ENCODE measurements at places on chromosomes 5 and 9.

DNA sequence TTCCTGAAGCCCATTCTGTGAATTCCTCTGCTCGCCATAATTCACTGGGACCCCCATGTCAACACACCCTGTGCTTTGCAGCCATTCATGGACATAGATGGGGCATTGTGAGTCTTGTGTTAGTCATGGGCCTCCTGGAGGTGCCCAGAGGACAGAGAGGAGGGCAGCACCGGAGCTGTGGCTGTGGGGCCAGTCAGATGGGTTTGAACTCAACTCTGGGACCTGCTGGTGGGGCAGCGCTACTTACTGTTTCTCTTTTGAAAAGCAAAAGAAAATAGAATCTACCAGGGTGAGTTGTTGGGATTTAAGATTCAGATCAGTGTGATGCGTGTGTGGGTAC, 11.3 kb upstream of the EXOC3 start:
- DNase-seq, result no peak

DNA sequence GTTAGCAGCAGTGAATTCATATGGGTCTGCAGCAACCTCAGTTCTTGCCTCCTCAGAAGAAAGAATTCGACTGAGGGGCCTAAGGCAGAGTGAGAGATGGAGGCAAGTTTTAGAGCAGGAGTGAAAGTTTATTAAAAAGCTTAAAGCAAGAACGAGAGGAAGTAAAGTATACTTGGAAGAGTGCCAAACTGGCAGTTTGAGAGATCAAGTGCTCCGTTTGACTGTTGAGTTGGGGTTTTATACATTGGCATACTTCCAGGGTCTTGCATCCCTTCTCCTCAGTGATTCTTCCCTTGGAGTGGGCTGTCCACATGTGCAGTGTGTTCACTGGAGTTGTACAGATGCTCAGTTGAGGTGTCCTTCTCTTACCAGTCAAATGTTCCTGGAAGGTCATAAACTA, 203.6 kb downstream of the SPATA31D1 start:
- no peak for DNase-seq

DNA sequence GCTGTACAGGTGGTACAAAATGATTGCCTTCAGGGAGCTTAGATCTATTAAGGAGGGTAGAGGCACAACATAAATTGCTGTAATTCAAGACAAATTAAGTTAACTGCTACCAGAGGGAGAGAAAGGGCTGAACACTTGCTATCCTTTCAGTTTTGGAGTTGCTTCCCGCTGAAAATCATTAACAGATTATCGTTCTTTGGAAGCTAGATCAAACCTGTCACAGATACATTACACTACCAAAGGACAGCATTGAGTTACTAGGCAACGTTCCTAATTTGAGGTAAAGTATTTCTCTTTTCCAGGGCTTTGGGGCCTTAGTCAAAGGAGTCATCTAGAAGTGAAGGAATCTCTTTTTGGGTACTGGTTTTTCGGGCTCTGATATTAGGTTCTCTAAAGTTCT, 84.7 kb upstream of the DHFR start:
- DNase-seq, result no peak

- peak; percentile 47 for DNase-seq
Measured at GRCh38 chr9:133115604-133116345, 5.3 kb downstream of the RALGDS start.

GRCh38 chr9:113309204-113309813, 6.1 kb upstream of the RNF183 start:
- peak; percentile 3 for DNase-seq

GRCh38 chr9:116322521-116322920, 168.9 kb downstream of the PAPPA start:
- DNase-seq, result no peak

GRCh38 chr5:174293481-174293880, 248.0 kb downstream of the NSG2 start:
- no peak for DNase-seq

DNA sequence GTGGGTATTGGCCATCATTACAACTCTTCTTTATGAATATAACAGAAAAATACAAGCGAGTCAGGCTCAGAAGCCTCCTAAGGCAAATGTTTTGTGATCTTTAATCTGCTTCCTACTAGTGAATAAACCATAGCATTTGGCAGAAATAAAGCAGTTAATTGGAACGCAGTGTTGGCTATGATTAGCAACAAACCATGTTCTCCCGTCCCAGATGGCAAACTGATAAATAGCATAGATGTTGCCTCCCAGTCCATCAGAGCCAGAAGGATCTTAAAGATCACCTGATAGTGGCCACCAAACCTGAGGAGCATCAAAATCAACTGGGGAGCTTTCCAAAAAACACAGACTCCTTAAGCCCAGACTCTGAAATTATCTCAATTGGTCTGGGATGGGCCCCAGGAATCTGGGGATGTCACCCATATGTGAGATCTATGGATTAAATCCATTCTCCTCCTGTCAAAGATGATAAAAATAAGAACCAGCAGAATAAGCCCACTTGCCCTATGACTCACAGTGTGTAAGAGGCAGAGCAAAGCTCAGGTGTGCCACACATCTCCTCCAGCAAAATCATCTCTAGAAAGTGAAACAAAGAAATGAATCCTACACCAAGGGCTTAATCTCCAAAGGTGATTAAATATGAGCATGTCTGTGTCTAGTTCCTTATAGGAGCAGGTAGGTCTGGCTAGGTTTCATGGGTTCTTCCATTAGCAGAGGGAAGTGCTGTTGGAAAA, 50.3 kb downstream of the APBA1 start:
- no peak for DNase-seq

DNA sequence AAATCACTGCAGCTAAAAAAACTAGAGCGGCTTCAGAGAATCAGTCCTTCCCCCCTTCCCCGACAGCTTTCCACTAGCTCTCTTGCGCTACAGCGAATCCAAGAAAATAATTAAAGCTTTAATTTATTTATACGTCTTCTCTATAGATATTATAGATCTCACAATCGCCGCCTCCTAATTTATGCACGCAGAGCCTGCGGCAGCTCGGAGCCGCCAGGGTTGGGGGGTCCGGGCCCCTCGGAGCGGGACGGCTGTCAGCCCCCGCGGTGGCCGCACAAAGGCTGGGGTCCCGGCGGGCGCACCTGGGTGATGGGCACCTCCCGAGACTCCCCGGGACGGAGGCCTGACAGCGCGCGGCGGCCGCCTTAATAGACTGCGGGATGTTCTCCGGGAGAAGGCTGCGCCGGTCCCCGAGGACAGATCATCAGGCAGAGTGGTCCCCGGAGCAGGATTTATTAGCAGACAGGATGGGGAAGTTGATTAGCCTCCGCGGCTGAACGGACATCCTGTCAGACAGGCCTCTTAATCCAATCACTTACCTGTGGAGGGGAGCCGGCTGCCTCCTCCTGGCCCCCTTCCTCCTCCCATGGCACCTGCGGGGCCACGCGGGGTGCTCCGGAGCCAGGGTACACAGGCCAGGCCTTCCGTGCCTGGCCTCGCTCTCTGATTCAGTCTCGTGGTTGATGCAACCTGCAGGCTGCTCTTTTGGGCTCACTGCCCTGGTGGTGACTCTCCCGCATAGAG, 166.8 kb downstream of the MELK start:
- DNase-seq, result no peak

GRCh38 chr9:27817747-27818146, 244.5 kb upstream of the C9orf72 start:
- DNase-seq, result no peak

GRCh38 chr9:128792978-128793686, 6.1 kb downstream of the TBC1D13 start:
- DNase-seq, result no peak

- DNase-seq, result no peak
Measured at GRCh38 chr5:80482578-80482977, 5.3 kb upstream of the FAM151B start.

DNA sequence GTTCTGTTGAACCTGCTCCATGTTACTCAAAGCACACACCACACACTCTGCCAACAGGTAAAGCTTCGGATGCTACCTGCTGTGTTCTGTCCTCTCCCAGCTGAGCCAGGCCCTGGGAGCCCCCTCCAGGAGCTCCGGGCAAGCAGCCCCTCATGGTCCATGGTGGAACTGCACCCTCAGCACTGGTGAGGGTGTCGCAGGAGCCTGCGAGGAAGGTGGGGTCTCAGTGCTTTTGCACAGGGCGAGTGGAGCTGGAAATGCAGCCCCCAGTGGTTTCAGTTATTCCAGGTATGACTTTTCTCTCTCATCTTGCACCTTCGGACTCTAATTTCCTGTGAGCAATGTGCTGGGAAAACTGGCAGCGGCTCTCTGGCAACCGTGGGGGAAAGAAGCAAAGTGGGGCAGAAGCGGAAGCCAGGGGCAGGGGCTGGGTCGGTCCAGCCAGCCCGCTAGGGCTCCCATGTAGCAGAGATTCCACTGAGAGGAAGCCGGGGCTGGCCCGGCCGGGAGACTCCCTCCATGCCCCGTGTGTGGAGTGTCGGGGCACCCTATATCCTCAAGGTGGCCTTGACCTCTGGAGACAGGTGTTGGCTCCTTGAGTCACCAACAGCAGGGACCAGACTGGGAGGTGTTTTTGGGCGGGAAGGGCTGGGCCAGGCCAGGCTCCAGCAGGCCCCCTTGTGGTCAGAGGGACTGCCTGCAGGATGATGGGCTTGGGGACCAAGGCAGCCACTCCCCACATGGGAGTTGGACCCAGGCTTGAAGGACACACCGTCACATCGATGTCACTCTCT, 75.6 kb upstream of the PRSS3 start:
- DNase-seq, result no peak

- no peak for DNase-seq
Measured at GRCh38 chr9:29183971-29184370, 1610.7 kb upstream of the C9orf72 start.
